Stimulated activated CD4-positive, alpha-beta T cell treated with anti-CD3 and anti-CD28 coated beads, Interleukin-4, amount 100 ng/mL, for 1 hour (primary cell): ENCODE measurements at places on chromosomes 6 and 20.

- DNase-seq, result no peak
Observed at GRCh38 chr6:17032988-17033634, 68.7 kb upstream of the STMND1 start.

GRCh38 chr6:2196079-2196679 is 49.2 kb downstream of the GMDS start:
- no peak for DNase-seq

GRCh38 chr6:149045404-149045803 is 272.1 kb upstream of the TAB2 start:
- no peak for DNase-seq

DNA sequence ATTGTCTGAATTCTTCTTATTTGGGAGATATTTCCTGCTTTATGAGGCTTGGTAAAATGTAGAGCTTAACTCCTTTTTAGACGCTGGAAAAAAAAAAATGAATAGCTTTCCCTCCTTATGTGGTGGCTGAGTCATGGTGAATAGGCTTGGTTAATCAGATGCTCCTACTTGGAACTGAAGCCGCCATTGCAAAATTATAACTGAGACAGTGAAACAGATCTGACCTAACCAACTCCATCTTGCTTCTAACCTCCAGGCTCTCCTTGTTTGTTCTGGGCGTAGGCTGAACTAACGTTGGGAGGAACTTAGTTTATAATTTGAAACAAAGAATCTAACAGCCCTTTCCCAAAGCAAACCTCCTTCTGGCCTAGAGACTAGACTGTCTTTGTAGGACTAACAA is 43.2 kb upstream of the PLCB4 start:
- DNase-seq, result no peak

- DNase-seq, result no peak
Observed at GRCh38 chr6:31249184-31249583, 22.7 kb downstream of the HLA-C start.

DNA sequence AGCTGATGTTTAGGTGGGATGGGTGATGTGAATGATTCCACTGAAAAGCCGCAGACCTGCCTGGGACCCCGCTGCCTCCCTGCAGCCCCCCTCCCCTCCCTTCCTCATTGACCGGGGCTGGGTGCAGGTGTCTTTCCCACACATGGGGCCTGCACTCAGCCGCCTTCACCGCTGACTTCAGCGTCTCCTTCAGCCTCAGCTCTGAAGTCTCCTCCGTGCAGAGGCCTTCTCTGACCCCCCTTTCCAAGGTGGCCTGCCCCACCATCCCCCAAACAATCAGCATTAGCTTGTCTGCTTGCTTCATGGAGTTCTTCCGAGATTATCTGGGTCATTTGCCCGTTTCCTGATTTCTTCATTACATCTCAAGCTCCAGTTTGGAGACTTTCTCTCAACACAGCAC is 140.7 kb downstream of the SMOC2 start:
- no peak for DNase-seq

DNA sequence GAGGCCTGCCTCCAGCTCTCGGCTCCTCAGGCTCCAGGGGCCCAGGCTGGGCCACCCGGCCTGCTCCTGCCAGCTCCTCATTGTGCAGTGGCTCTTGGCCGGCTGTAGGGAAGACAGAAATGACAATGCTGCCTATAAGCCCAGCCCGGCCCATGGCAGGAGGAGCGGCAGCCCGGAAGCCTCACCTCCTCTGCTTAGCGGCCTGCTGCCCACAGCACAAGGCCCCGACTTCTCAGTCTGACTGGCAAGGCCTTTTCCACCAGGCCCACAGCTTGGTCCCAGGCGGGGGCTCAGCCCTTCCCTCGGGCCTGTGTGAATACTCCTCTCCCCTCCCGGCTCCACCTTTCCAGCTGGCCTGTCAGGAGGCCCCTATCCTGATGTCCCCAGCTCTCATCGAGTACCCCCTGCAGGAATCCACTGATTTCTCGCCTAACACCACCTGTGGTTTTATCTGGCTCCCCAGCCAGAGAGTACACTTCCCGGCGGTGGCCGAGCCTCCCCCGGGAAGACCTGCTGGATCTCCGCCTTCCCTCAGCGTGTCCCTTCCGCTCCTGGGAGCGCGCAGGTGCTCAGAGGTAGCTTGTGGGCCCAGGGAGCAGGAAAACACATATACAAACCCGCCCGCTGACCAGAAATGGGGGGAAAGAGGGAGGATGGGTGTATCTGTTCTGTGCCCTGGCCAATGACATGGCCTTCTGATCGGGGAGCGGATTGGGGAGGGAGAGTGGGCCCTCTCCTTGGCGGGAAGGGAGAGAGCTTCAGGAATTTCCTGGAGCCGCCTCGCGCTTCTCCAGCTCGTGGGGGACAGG is 963 bp downstream of the DDRGK1 start:
- peak; percentile 19 for DNase-seq

DNA sequence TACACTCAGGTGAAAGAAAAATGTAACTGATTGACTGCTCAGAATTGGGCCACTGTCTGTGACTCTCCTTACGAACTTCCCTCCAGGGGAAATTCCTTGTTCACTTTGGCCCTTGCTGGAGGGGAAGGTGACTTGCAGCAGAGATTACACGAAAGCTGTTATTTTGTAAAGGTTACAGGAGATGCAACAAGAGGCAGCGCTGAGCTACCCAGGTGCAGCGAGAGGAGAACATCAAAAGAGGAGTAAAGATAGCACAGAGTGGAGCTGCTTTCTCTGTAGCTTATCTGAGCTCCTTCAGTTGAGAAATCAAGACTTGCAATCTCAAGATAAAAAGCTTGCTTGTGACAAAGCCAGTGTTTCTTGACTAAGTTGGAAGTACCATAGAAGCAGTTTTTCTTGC is 144.6 kb downstream of the ARHGAP18 start:
- no peak for DNase-seq

DNA sequence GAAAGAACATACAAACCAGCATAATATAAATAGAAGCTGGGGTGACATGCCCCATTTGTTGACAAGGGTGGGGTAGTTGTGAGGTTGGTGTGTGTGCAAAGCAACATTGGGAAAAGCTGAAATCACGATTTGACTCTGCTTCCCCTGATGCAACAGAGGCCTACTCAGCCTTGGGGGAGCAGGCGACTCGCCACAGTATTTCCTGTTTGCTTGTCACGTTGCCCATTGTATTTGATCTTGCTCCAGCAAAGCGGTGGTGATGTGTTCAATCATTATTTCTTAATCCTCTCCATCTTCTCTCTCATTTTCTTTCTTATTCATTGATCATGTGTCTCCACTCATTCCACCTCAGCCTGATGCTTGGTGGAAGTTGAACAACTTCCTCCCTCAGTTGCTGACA is 165.8 kb upstream of the CITED2 start:
- DNase-seq, result peak; percentile 16

DNA sequence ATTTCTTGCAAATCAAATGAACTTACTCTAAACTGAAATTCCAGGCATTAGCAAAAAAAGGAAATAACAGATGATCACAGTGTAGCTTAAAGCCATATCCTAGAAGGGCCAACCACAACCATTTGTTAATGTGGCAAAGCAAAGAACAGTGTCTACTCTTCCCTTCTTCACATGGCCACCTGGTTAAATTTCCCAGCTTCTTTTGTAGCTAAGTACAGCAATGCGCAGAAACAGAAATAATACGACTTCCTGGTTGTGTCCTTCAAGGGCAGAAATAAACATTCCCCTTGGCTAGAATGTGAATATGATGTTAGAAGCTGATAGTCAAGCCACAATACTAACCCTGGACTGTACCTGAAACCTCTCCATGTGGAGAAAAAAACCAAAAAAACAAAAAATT is 9.6 kb downstream of the SNX3 start:
- DNase-seq, result no peak

GRCh38 chr20:13857961-13858360 is 73.1 kb downstream of the NDUFAF5 start:
- DNase-seq, result no peak

DNA sequence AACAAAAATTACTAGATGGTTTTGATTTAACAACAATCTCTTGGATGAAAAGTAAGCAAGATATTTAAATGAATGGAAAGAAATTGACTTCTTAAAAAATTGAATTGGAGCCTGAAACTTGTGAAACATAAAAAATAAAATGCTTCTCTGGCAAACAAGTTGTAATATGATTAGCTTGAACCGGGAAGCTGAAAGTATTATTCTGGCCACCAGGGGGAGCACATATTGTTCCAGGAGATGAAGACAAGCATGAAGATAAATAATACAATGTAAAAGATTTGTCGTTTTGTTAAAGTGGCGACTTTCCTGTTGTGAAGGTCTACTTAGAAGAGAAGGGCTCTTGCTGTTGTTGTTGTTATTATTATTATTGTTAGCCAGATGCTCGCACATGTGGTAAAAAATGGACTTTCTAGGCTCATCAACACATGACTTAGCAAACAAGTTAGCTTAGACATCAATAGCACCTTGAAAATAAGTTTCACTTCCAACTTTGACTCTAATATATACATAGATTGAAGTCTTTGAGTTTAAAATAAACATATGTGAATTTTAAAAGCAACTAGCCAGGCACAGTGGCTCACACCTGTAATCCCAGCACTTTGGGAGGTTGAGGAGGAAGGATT is 14.2 kb downstream of the PAX1 start:
- DNase-seq, result peak; percentile 15

DNA sequence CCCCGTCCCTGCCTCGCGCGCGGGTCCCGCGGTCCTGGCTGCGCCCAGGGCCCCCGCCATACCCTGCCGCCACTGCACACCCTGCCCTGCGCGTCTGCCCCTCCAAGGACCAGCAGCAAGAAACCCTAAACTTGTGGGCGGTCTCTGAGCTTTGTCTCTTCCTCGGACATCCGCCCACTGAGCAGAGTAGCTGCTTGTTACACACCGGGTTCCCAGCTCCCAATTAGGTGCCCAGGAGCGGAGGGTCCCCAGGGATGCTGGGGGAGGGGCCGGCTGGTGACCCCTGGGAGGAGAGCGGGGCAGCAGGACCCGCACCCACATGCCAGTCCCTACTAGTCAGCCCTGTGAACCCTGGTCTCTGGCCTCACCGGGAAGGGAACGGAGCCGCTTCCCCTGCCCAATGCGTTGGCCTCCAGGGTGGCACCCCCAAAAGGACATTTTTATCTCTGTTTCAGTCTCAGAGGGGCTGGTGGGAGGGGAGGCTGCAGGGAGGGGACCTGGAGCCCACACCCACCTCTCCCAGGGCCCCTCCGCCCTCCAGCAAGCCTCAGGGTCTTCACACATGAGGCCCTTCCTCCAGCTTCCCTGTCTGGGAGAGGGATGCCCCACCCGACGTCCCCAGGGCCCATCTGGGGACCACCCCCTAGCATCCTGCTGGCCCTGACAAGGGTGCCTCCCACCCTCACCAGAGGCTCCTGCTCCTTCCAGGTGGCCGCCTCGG is 10.5 kb downstream of the STMN3 start:
- no peak for DNase-seq

- no peak for DNase-seq
Observed at GRCh38 chr6:20379231-20379630, 22.4 kb upstream of the E2F3 start.

DNA sequence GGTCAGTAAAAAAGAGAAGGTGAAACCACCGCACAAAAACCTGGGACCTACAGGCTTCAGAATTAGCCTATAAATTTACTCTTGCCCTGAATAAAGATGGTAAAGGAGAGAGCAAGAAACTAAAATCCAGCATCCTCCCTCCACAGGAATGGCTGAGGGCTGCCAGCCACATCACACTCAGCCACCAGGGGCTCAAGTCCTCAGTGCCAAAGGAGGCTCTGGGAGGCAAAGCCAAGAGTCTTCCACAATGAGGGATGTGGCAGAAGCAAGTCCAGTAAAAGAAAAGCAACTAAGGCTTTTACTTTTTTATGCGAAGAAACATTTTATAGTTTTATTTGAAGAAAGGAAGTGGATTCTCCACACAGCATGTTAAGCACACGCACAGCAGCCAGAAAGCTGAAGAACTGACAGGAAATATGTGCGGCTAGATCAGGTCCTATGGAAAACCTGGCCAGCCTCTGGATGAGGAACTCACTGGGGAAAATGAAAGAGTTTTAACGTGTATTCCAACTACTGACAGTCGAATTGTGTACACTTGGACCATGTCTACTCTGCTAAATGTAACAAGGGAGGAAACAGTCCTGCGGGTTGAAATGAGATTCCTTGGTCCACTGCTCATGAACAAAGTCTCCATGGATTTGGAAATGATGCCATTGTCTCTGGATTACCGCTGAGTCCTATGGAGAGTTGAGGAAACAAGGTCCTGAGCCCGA is 219.4 kb upstream of the SSTR4 start:
- no peak for DNase-seq

DNA sequence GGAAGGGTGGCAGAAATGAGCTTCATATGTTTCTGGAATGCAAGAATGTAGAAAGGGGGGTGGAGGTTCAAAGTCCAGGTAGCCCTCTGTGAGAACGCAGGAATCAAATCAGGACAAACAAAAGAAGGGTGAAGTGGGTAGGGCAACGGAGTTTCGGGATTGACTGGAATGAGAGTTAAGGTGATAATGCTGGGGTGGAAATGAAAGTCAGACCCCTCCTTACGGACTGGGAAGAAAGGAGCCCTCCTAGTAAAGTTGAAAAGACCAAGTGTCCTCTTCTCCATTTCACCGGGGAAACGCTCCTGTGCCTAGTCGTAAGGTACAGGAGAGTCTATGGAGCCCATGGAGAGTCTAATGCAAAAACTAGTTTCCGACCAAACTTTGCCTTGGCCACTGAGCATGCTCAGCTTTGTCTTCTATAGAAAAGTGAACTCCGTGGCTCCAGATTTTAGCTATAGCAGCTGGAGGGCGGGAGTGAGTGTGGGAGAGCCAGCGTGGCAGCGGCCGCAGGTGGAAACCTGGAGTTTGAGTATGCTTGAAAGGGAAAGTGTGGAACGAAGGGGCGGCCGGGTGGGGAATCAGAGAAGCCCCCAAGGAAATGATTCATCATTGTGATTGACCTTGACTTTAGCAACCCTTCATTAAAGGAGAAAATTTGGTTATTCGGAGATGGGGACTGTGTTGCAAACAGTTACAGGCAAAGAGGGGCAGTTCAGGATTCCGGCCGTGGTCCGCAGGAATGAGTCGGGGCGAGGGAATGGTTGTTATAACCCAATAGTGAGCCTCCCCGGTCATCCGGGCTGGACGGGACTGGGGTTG is 1.3 kb upstream of the LRRC1 start:
- DNase-seq, result peak; percentile 35

DNA sequence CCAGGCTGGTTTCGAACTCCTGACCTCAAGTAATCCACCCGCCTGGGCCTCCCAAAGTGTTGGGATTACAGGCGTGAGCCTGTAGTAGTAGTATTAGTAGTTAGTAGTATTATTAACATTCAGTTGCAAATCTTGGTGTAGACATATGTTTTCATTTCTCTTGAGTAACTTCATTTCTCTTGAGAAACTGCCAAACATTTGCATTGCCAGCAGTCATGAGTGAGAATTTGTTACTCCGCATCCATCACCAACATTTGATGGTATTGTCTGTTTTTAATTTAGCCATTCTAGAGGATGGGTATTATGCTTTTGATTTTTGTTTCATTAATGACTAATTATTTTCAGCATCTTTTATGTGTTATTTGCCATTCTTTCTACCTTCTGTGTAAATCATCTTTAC is 1.5 kb upstream of the ERVFRD-1 start:
- no peak for DNase-seq
